ENCODE measurements at places on chromosomes 7 and 10.

DNA sequence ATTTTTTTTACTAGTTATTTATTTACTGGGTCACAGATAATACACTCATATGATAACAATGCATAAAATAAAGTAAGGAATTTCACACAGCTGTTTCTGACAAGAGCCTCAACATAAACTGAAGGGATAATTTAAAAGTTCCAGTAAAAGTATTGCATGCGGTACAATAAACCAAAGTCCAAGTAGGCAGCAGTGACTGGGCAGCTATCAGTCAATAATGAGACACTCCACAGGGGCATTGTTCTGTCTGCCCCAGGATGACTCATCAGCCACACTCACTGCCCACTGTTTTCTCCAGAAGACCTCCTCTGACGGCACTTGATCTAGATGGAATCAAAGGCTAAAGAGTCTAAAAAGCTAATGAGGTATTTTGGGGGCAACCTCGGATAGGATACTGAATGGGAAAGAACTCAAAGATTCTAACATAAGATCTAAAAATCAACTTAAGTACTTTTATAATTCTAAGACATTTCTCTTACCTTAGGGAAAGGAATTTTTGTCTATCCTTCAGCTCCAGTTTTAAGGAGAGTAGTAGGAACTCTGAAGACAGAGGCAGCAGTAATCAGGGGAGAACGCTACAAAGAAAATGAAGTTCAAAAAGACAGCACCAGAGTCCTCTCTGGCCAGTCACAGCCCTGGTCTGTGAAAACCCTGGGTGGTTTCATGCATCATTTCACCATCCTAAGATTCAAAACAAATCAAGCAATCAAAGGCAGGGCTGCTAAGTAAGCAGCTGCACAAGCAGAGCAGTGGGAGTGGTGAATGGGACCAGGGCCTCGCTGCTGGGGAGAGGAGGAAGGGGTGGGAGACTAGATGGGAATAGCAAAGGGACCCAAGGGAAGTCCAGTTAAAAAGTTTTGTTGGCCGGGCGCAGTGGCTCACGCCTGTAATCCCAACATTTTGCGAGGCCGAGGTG lies 175.1 kb downstream of the AVL9 start:
- DNase-seq, result no peak

GRCh38 chr7:116630932-116631671 lies 40.9 kb upstream of the MET start:
- peak; percentile 63 for DNase-seq

DNA sequence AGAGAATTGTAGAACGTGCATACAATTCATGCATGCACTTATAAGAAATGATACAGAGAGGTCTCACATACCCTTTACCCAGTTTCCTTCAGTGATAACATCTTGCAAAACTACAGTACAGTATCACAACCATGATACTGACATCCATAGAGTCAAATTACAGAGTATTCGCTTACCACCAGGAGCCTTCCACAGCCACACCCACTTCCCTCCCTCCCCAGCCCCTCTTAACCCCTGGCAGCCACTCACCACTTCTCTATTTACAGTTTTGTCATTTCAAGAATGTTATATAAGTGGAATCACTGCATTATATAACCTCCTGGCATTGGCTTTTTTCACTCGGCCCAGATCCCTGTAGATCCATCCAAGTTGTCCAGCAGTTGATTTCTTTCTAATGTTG lies 143.8 kb downstream of the ZNF248 start:
- no peak for DNase-seq

GRCh38 chr10:133325440-133326222 lies 11.1 kb downstream of the CALY start:
- no peak for DNase-seq

GRCh38 chr7:131141443-131141967 lies 186.2 kb upstream of the MKLN1 start:
- no peak for DNase-seq

- DNase-seq, result no peak
These were observed 47.2 kb upstream of the MKI67 start for GRCh38 chr10:128173386-128173785.
